Esophagus muscularis mucosa (tissue), 4 donors: ENCODE measurements at places on chromosomes 5 and 9. TPM values are rescaled to one million over a fixed set of nuclear protein-coding genes. Genes with fewer than 3 reads are reported as not detected.

- no peak for DNase-seq
Observed at GRCh38 chr5:176847726-176848290, 37.4 kb downstream of the UNC5A start.

GRCh38 chr5:119852140-119852539 lies 222.8 kb downstream of the FAM170A start:
- no peak for DNase-seq

- no peak for DNase-seq
Observed at GRCh38 chr9:115085773-115086377, 32.1 kb downstream of the TNC start.

- DNase-seq, result no peak
Observed at GRCh38 chr9:68949271-68950000, 64.5 kb downstream of the PRKACG start.

GRCh38 chr5:80246001-80246758 lies 9.7 kb downstream of the SERINC5 start:
- no peak for DNase-seq

ZBTB26 gene
- total RNA-seq, result 10.4 TPM
